NCI-H524 (cell line): ENCODE measurements at places on chromosomes 16 and 17.
A peak's percentile ranks its signal among the peaks of the same experiment; 100 is the strongest.

- DNase-seq: no peak
These were observed 15.4 kb downstream of the DNAAF8 start for GRCh38 chr16:4749700-4750257.

- no peak for DNase-seq
These were observed 17.8 kb downstream of the SNN start for GRCh38 chr16:11685844-11686618.

- peak; percentile 43 for DNase-seq
These were observed 904 bp downstream of the MAP2K3 start for GRCh38 chr17:21285164-21286065.

DNA sequence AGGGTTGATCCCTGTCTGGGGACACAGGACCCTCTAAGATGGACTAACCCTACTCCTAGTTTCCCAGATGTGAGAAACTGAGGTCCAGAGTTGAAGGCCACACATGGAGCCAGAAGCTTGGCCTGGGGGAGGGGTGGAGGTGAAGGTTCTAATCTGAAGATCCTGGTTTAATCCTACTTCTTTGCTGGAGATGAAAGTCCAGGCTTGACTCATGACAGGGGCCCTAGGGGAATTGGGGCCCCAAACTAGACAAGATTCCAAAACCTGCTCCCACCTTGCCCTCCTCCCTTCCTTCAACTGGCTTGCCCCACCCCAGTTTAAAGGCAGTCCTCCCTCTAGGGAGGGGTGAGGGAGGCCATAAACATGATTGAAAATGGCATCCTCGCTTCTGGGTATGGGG lies 21.6 kb downstream of the IGF2BP1 start:
- no peak for DNase-seq

- no peak for DNase-seq
These were observed 30.8 kb downstream of the SUZ12 start for GRCh38 chr17:31967648-31968047.

GRCh38 chr17:2259769-2260536 lies 43.6 kb downstream of the SMG6 start:
- DNase-seq: no peak

GRCh38 chr17:75402026-75402425 lies 3.5 kb downstream of the GRB2 start:
- DNase-seq: no peak

DNA sequence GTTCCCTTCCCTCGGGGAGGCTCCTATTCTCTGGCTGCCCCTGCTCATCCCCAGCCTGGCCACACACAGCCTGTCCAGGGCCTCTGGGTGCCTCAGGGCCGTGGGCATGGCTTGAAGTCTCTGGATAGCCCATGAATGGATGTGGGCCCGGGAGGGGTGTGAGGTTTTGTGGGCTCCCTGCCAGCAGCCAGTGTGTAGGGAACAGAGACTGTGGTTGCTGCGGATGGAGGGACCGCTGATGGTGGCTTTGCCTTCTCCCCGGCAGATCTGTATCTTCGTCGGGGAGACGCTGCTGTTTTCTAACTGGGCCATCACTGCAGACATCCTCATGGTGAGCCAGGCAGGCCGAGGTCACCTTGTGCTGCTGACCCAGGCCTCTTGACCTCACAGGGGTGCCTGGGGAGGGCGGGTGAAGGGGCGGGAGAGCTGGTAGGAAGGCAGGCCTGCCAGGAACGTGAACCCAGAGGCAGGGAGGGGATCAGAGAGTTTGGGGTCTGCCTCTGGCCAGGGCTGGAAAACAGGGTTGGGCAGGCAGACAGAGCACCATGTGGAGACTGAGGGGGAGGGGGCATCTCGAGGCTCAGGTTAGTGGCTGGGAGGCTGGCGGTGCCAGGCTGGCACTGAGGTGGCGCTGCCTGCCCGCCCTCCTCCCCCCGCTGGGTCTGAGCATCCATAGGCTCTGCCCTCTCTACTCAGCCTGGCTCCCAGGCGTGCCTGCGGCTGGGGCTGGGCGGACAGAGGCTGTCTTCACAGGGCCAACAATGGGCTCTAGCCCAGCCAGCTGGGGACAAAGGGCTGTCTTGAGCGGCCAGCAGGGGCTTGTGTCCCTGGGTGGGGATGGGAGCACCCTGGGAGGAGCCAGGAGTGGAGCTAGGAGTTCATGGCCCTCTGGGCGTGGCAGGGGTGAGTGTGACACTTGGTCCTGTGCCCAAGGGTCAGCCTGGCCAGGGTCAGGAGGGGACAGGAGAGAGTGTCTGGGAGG lies 21.4 kb downstream of the MYBBP1A start:
- peak; percentile 38 for DNase-seq

GRCh38 chr17:59752446-59752845 lies 45.0 kb downstream of the VMP1 start:
- DNase-seq: no peak

GRCh38 chr17:22300731-22301352 lies 608.5 kb downstream of the KCNJ18 start:
- DNase-seq: no peak

DNA sequence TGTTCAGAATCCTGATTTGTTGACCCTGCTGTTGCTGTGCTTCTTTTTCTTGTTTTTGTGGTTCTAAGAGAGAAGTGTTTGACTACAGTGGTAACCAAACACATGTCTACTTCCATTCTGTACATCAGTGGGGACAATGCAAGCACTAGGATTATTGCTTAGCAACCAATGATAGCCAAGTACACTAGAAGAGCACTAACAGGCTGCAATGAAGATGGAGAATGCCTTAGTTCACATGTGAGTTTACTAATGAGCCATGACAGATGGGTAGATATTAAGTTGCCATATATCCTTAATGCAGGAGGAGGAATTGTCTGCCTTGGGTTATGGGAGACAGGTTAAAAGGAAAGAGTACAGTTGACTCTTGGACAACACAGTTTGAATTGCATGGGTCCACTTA lies 8.3 kb downstream of the EFCAB5 start:
- peak; percentile 98 for DNase-seq

GRCh38 chr17:21360048-21360447 lies 16.1 kb upstream of the KCNJ12 start:
- no peak for DNase-seq

DNA sequence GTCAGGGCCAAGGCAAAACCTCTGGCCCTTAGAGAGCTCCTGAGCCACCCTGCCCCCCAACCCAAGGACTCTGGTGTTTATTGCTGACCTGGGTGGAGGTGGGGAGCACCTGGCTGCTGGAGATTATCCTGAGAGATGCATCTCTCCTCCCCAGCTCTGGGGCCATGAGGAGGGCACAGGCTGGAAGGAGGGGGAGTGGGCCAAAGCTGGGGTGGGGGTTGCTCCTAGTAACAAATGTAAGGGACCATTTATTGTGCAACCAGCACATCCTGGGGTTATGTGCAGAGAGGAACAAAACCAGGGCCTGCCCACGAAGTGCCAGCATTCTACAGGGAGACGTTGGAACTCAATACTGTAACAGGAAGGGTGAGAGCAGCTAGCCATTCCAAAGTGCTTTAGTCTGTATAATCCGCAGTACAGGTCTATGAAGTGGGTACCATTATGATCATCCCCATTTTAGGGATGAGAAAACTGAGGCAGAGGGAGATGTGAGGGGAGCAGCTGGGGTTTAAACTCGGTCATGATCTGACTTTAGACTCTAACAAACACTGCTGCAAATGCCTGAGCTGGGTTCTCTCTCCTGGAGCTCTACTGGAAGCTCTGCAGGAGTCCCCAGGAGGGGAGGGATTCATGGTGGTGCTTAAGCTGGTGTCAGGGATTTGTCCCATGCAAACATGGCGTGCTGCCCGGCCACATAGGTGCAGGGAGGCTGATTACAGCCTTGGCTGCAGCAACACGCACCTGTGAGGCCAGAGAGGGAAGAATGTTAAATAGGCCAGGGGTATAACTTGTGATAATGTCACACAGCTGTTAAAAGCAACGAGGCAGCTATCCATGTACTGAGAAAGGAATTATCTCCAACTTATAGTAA lies 1.4 kb upstream of the RHBDF2 start:
- DNase-seq: no peak

DNA sequence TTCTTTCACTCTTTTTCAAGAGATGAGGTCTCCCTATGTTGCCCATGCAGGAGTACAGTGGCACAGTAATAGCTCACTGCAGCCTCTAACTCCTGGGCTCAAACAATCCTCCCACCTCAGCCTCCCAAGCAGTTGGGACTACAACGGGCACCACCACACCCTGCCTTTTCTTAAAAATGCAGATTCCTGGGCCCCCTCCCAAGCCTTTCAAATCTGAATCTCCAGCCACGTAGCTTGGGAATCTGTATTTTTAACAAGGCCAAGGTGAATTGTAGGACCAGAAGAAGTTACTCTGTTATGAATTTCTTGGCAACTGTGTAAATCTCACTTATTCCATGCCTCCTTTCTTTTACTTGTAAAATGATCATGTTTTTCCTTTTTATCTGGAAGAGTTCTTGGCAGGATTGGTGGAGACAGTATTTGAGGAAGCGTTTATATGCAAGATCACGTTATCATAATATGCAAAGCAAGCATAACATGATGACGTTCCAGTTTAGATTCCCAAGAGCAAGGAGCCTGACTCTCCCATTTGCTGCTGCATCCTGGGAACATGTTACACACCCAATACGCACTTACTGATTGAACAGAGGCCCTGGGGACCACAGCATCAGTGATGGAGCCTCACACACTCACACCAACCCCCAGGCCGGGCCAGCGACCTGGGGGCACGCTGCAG lies 44.5 kb downstream of the LITAF start:
- no peak for DNase-seq

DNA sequence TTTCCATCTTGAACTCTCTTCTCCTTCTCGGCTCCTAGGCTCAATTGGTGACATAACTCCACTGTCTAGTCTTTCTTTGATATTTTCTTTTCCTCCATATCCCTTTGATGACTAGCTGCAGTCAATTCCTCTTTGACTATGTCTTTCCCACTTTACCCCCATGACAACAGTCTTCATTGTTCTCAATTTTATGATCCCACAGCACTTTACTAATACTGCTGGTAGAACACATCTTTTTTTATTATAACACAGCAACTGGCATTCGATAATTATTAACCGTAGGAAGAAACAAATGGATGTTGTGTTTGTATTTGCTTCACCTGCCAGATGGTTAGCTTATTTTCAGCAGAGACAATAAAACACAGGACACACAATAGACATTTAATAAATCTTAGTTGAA lies 1.3 kb downstream of the KRTAP3-3 start:
- no peak for DNase-seq

GRCh38 chr16:67191411-67191994 lies 452 bp upstream of the E2F4 start:
- no peak for DNase-seq

DNA sequence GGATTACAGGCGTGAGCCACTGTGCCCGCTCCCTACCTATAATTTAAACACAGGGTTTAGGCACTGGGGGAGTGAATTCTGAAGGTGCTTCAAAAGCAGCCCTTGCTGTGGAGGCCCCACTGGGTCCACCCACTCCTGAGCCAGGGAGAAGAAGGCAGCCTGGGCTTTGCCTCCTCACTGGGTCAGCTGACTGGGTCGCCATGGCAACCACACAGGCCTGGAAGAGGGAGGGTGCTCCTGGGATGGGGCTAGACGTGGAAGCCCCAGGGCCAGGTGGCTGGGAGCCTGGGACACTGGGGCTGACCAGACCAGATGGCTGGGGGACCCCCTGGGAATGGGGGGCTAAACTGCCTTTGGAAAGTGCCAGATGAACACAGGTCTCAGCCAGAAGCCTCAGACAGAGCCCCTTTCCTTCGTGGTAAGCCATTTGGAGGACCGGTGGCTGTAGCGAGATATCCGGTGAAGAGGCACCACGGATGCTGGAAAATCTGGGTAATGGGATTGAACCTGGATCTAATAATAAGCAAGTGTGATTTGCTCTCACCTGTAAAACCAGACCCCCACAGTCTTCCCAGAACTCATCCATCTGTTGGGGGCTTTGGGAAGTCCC lies 32.9 kb downstream of the TRARG1 start:
- DNase-seq: peak; percentile 83

DNA sequence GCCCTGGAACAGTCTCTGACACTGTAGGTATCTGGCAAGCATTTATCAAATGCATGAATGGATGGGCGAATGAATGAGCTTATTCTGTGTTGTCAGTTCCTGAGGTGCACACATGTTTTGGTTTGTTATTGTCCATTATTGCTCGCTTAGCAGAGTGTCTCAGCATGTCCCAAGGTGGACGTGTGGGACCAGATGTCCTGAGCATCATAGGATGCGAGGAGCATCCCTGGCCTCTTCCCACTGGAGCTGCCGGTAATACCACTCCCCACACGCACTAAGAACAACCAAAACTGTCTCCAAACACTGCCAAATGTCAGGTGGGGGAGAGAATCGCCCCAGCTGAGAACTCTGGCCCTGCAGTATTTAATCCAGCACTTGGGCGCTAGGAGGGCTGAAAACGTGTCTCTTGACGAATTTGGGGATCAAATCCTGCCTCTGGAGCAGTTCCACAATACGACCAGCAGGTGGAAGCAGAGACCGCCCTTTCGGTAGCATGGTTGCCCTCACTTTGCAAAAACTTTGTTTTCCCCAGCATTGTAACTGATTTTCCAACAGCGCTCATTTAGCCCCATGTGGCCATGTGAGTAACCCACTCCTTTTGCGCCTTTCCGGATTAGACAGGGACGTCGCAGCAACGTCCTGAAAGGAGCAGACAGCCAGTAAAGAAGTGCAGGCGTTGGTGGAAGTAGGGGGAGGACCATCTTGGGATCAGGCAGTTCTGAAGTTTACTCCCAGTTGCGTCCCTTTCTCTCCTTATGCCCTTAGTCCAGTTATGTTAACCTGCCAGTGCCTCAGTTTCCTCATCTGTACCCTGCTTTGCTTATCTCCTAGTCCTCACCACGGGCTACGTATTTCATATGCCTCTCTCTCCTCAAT lies 22.7 kb downstream of the TMEM114 start:
- peak; percentile 94 for DNase-seq

DNA sequence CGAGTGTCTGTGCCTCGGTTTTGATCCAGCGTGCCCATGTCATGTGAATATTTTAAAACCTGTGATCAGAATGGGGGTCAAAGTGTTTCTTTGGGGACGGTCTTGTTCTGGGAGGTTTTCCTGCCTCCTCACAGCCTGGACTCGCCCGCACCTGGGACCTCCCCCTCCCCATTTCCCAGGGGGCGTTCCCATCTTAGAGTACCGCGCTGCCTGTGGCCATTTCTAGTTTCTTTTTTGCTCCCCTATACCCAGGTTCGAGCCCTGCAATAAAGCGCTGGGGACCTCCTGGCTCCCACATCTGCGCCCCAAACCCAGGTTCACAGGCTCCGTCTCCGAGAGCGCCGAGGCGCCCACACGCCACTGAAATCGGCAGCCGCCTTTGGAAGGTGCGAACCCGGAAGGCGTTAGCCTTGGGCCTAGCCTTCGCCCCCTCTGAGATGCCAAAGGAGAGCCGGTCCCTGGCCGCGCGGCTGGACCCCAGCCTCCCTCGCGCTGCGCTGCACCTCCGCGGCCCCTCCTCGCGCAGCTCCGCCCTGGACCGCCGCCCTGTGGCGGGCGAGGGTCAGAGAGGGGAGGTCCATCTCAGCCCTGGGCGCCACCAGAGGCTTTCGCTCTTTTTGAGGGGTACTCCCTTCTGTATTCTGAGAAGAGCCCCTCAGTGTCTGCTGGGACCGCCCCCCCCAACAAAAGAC lies 1.7 kb downstream of the KCNJ12 start:
- no peak for DNase-seq

- DNase-seq: no peak
These were observed 3.3 kb upstream of the NOTUM start for GRCh38 chr17:81964081-81964849.
